ENCODE measurements at places on chromosomes 5 and 9. TPM values are rescaled to one million over a fixed set of nuclear protein-coding genes. Genes with fewer than 3 reads are reported as not detected.

DNA sequence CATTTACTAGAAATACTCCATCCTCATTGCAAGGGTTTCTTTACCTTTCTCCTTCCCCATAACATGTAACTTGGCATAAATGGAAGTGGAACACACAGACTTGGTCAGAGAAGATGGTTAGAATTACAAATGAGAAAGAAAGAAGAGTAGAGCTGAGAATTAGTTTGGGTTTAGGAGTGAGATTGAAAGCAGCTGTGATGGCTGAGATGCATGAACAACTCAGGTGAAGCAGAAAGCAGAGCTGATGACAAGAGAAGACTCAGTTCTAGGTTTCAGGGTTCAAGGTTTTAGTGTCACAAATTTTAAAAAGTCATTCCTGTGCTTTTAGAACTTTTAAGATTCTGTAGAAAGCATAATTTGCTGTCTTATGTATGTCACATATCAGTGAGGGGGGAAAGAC is 54.0 kb downstream of the TMEM161B start:
- no peak for DNase-seq

DNA sequence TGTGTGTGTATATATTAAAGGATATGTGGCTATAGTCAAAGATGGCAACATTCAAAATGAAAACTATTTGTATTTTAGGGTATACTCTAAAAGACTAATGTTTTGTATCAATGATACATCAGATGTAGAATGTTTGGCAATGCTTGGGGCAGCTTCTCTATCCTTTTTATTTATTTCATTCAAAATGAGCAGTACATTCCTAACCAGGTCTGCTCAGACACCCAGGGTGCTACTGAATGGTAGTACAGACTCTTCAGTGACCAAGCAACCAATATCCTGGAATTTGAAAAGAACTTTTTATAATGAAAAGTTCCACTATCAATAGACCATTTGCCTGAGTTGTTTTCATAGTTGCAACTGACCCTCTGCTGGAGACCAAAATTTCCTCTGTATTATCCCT is 23.9 kb downstream of the MEGF9 start:
- DNase-seq, result no peak

- DNase-seq, result no peak
These were observed 9.6 kb downstream of the NDFIP1 start for GRCh38 chr5:142118155-142118686.

DNA sequence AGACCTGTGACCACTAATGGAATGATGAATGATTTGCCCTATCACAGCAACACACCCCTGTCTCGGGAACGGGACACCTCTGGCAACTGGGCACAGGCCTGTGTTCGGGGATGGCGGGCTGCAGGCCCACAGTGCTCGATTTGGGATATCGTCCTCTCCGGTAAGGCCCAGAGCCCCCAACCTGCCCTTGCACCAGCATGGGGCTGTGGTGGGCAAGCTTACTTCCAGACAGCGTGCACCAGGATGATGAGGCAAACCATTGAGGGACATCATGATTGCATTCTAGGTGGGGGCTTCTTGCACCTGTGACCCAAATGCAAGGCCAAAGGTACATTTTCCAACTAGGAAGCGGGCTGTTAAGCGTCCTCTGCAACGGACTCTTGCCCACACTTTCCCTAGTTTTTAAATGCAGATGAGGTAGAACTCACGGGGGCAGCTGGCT is 275.4 kb downstream of the FSTL4 start:
- no peak for DNase-seq

DNA sequence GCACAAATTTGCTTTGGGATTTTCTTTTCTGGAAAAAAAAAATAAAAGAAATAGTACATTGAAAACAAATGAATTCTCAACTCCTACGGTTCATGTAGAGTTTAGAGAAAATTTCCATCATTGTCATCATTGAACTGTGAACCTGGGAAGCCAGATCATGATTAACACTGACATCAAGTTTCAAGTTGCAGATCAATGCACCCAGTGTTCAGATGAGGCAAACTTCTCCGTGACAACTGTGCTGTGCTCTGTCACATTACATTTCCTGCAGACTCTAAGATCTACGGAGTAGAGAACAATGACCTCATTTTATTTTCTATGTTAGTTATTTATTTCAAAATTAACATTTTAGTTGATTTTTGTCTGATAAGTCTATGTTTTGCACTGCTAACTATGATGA is 99.7 kb downstream of the MAP1B start:
- no peak for DNase-seq

DNA sequence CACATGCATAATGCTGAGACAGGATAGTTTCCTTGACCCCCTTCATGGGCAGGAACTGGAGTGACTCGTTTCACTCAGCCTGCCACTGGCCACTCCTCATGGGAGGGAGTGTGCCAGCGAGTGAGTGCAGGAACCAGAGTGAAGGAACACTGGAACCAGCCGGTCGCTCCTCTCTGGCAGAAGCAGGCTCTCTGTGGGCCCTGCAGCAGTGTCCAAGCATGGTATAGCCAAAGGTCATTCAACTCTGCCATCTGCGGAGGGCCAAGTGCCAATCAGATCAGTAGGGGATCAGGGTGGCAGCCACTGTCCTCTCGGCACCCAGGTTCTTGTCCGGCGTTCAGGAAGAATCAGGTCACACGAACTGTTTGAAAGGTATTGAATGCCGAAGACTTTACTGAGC is 169.3 kb upstream of the PPP1R2B start:
- DNase-seq, result no peak

DNA sequence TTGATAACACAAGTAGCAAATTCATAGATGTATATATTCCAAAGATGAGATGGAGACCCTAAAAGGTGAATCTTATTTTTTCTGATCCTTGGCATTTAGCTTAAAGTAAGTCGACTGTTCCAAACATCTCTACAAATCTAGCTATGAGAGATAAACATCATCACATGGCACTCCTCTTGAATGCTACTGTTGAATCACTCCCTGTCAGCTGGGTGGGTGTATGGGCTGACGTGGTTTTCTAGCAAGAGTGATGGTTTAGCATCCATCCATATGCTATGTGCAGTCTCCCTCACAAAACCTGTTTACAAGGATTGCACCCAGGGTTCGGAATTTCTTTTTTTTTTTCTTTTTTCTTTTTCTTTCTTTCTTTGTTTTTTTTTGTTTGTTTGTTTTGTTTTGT is 13.8 kb downstream of the ACO1 start:
- DNase-seq, result no peak

- DNase-seq, result no peak
These were observed 414.1 kb downstream of the FAM170A start for GRCh38 chr5:120043431-120043830.

GRCh38 chr9:113578882-113579282 is 115.4 kb downstream of the RGS3 start:
- DNase-seq, result peak; percentile 66

The UGT3A2 gene
- polyA plus RNA-seq, result 5.1 TPM

Data from hepatocyte (in vitro differentiated cells).